ENCODE measurements at places on chromosomes 2 and 18. TPM values are rescaled to one million over a fixed set of nuclear protein-coding genes. Genes with fewer than 3 reads are reported as not detected.

The BUB1 gene
- total RNA-seq: 27.7 TPM

The CYS1 gene
- not detected for total RNA-seq

The UGT1A9 gene
- not detected for total RNA-seq

The TTC31 gene
- total RNA-seq: 6.0 TPM

The ERICH2 gene
- total RNA-seq: not detected

The CDCA7 gene
- total RNA-seq: 7.3 TPM

The TFCP2L1 gene
- total RNA-seq: not detected

The DSEL gene
- total RNA-seq: 2.6 TPM

The KRTCAP3 gene
- total RNA-seq: 0.49 TPM

The RUFY4 gene
- not detected for total RNA-seq

The TUBB8B gene
- total RNA-seq: not detected

The MERTK gene
- total RNA-seq: 11.2 TPM

The CYP1B1 gene
- total RNA-seq: 0.06 TPM

The LGALSL gene
- 4.3 TPM for total RNA-seq

The GLB1L gene
- total RNA-seq: 4.2 TPM

The FAM237A gene
- not detected for total RNA-seq

The LRP2 gene
- total RNA-seq: not detected

The POTEJ gene
- 0.16 TPM for total RNA-seq

The RGPD3 gene
- total RNA-seq: under 0.01 TPM
